ENCODE measurements at places on chromosomes 13 and 19. TPM values are rescaled to one million over a fixed set of nuclear protein-coding genes. Genes with fewer than 3 reads are reported as not detected.

Gene IFNL1
- polyA plus RNA-seq, result 0.17 TPM

Gene PODNL1
- polyA plus RNA-seq, result 0.95 TPM

Gene ZNF850
- 0.38 TPM for polyA plus RNA-seq

Gene MIDN
- 68.0 TPM for polyA plus RNA-seq

Gene APOE
- 1,011 TPM for polyA plus RNA-seq

Gene RFX1
- 5.9 TPM for polyA plus RNA-seq

Gene KIR2DL4
- 0.63 TPM for polyA plus RNA-seq

Gene SPATA13
- polyA plus RNA-seq, result 10.5 TPM

Gene SERP2
- 4.2 TPM for polyA plus RNA-seq

Gene EXOC3L2
- 2.2 TPM for polyA plus RNA-seq

Gene ZNF432
- polyA plus RNA-seq, result 2.8 TPM

Gene UBE2L5
- polyA plus RNA-seq, result not detected

Gene KLHL1
- polyA plus RNA-seq, result not detected

Gene PSG7
- polyA plus RNA-seq, result not detected

Gene COMP
- 1.7 TPM for polyA plus RNA-seq
